ENCODE measurements at places on chromosomes 1 and 21.

DNA sequence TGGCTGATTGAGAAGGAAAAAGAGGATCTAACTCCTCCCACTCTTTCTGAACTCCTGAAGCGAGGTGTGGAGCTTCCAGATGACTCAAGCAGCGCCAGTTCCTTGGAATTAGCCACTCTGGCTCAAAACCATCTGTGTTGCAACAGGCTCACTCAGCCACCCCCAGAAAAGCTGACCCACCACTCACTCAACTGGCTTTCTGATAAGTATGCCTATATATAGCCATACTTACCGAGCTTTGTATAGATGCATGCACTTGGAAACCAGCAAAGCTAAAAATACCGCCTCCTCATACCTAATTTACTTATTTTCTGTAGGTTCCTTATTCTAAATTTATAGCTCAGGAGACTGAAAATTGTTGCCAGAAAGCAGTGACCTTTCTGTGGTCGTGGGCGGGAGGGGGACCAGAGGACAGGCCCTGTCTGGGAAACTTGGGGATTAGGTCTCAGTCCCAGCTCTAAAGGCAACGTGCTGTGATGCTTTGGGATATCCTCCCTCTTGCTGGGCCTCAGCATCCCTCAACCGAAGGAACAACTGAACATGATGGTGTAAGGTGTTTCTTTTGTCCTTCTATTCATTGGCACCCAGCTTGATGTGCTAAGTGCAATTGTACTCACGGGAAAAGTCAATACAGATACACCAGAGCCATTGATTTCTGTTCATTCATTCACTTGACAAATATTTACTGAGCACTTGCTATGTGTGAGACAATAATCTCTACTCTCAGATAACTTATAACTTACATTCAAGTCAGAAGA lies 65.7 kb downstream of the NENF start:
- no peak for DNase-seq

- no peak for DNase-seq
These were observed 137.4 kb downstream of the C1orf21 start for GRCh38 chr1:184524248-184524647.

- DNase-seq: no peak
These were observed 2.6 kb upstream of the SAMD13 start for GRCh38 chr1:84298684-84299535.

GRCh38 chr1:116775116-116775752 lies 21.0 kb downstream of the CD2 start:
- DNase-seq: no peak

DNA sequence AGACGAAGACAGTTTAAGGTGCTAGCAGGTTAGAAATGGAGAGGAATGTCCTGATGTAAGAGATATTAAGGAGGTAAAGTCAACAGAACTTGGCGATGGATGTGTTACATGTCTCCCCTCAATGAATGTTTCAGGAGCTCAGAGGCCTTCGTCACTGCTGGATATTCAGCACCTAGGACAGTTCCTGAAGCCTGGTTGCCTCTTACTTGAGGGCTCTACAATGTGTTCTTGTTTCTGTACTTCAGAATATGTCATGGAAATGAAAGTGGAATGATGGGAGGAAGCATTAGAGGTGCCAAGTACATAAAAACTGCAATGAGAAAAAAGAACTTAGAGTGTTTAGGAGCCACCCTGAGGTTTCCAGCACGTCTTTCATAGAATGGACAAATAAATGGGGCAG lies 17.7 kb downstream of the TNR start:
- no peak for DNase-seq

- no peak for DNase-seq
These were observed 685.0 kb downstream of the ADGRL2 start for GRCh38 chr1:82485591-82486369.

- DNase-seq: no peak
These were observed 61.2 kb downstream of the MPZL1 start for GRCh38 chr1:167782946-167783345.

GRCh38 chr1:116401646-116402176 lies 28.7 kb downstream of the ATP1A1 start:
- DNase-seq: no peak

DNA sequence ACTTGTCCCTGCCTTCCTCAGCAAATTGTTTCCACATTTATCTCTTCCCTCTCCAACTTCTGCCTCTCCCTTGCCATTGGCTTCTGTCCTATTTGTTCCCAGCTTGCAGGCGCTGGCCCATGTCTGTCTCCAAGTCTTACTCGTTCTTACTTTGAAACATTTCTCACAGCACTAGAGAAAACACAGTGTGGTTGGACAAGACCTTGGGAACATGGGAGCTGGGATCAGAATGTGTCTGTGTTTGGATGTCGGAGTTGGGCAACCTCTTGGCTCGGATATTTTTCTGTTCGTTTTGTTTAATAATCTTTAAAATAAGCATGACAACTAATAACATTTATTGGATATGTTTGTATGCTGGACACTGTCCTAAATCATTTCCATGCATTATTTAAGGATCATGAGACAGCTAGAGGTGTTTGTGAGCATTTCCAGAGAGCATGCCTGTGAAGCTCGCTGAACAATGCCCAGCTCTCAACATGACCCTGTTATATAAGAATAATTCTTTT lies 5.9 kb upstream of the BRWD1 start:
- DNase-seq: no peak

- no peak for DNase-seq
These were observed 1.7 kb downstream of the PCNX2 start for GRCh38 chr1:233293556-233294446.

DNA sequence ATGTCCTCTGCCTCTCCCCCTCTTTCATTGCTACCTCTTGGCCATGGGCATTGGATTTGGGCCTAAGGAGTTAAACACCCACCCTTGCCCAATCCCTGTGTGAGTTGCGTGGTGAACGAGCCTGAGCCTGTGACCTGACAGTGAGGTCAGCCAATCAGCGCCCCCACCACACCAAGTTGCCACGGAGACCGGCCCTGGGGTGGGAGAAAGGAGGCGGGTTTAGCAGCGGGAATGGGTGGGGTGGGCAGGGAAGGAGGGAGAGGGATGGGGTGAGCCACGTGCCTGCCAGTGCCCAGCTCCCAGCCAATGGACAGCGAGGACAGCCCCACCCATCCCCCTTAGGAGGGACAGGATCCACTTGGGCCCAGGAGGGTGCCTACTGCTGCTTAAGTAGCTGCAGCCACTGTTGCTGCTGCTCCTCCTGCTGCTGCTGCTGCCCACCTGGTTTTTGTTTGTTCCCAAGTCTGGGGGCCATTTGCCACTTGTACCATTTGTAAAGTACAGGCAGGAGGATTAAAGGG lies 9.5 kb downstream of the ZBTB7B start:
- DNase-seq: no peak

- no peak for DNase-seq
These were observed 56.5 kb upstream of the BCAR3 start for GRCh38 chr1:93738075-93738622.

DNA sequence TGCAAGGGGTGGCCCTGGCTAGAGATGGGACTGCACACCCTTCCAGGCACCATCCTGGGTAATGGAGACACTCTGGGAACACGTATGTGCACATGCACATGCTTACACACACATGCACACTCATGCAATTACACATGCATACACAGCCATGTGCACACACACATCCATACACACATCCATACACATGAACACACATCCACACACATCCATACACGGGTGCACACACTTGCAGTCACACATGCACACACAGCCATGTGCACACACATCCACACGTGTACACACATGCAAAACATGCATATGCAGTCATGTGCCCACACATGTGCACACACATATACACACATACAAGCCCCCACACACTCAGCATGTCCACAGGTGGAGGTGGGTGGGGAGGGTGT lies 22.3 kb upstream of the POFUT2 start:
- DNase-seq: no peak

DNA sequence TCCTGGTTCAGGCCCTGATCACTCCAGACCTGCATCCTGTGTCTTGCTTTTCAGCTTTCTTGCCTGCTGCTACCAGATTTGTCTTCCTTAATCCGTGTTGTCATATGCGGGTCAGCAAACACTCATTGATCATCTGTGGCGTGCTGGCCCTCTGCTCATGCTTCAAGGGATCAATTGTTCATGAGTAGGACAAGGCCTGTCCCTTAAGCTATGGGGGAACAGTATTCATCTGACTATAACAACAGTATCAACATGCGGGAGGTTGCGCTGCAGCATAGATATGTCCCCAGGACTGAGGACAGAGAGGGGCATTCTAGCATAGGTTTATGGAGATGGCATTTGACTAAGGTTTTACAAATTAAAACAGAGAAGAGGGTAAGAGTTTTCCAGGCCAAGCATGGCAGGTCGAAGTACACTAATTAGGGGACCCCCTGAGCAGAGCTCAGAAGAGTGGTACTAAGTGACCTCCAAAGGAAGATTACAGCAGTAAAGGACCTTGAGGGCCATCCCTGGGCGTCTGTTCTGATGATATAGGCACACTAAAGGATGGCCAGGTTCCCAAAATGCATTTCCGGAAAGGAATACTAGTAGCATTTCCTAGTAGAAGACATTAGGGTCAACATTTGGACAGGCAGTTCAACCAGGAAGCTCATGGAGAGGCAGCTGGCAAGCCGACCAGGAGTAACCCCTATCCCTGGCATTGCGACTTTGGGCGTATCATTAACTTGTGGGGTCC lies 811 bp upstream of the ZNF672 start:
- DNase-seq: no peak

DNA sequence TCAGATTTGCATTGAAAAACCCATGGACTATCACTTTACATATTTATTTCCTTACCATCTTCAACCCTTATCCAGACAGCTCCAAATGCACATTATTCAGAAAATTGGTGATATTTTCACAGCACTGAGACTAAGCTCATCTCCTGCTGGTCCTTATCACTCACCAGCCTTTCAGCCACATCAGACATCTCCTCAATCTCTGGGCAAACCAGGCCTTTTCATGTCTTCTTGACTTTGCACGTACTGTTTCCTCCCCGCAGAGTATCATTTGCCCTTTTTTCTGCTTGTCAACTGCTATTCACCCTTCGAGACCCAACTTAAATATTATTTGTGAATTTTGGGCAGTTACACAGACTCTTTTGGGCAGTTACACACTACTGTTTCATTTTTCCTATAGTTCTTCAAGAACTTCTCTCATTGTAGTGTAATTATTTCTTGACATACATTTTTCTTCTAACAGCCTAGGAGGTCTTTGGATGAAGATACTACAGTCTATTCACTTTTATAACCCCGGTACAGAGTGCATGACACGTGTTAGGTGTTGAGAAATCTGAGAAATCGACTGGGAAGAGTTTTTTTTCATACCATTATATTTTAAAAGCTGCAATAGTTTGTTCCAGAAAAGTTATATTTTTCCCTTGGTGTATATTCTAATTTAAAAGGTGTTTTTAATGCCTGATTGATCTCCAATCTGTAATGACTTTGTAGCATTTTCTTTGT lies 98.0 kb downstream of the FGGY start:
- DNase-seq: no peak

DNA sequence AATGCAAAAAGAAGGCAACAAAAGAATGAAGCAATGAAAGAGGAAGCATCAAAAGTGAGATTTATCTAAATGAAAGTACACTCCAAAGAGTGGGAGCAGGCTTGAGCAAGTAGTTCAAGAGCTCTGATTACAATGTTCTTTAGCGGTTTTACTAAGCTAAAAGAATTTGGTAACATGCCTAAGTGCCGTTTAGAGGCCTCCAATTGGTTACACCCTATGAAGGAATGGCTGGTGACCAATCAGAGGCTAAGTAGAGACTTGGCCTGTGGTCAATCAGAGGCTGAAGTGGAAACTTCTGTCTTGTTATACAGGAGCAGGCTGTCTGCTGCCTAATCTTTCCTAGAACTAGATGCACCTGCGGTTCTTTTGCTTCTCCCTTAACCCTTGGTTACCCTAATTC lies 59.1 kb downstream of the PTGFR start:
- DNase-seq: no peak

DNA sequence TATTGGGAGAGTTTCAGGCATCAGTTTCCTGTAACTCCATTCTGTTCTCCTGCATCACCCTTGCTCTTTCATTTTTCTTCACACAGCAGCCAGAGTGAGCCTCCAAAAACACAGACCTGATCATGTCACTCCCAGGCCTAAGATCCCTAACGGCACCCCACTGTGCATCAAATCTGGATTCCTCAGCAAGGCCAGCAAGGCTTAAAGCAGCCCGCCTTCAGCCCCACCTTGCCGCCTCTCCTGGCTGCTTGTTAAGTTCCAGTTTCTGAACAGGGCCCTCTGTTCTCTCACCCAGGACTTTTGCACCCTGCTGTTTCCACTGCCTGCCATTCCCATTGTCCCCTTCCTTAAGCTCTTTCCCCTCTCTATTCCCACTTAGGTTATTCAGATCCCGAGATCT lies 29.3 kb downstream of the C1orf116 start:
- no peak for DNase-seq

DNA sequence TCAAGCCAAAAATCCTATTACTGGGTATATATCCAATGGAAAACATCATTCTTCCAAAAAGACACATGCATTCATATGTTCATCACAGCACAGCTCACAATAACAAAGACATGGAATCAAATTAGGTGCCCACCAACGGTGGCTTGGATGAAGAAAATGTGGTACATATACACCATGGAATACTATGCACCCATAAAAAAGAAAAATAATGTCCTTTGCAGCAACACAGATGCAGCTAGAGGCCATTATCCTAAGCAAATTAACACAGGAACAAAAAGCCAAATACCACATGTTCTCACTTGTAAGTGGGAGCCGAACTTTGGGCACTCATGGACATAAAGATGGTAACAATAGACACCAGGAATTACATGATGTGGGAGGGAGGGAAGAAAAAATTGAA lies 113.6 kb downstream of the MRPL39 start:
- no peak for DNase-seq

DNA sequence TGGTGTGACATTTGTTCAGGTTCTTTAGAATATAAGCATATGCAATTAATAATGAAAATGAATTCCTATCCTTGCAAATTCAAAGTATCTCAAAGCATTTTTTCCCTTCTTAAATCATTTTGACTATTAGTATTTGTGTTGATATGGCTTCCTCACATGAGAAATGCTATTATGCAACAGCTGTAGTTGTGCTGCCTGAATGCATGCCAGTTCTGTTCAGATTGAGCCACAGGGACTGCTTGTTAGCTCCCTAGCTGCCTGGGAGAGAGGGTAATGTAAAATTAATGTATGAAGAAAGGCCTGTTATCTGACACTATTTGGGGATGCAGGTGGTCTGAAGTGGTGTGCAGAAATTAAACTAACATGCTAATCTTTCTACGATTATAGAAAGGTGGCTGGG lies 45.5 kb downstream of the CACHD1 start:
- DNase-seq: no peak

DNA sequence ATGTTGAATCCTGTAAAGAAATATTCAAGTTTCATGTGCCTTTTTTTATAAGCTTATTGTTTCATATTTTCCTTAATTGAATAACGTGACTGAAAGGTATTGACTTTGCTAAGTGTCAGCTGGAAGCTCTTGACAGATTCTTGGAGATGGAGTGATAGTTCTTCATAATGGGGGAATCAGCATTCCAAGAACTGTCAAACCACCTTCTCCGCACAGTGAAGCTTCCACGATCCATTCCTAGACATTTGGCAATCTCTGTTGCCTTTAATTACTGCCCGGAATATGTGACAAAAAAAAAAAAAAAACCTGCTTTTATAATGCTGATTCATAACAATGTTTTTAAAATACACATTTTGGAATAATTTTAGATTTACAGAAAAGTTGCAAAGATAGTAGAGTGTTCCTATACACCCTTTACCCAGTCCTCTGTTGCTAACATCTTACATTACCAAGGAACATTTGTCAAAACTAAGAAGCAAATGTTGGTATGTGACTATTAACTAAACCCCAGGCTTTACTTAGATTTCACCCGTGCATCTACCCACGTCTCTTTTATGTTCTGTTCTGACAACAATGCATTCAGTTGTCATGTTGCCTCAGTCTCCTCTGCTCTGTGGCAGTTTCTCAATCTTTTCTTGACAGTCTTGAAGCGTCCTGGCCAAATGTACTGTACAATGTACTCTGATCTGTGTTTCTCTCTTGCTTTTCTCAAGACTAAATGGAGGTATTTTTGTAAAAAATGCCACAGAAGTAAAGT lies 674.1 kb downstream of the SMYD3 start:
- no peak for DNase-seq
